Left ventricle myocardium superior (tissue), 1 donor: ENCODE measurements at places on chromosomes 1 and 21. TPM values are rescaled to one million over a fixed set of nuclear protein-coding genes. Genes with fewer than 3 reads are reported as not detected.

GRCh38 chr1:52281518-52281917, 84.5 kb downstream of the CC2D1B start:
- DNase-seq = no peak

- no peak for DNase-seq
Observed at GRCh38 chr1:213264531-213264930, 213.5 kb downstream of the RPS6KC1 start.

DNA sequence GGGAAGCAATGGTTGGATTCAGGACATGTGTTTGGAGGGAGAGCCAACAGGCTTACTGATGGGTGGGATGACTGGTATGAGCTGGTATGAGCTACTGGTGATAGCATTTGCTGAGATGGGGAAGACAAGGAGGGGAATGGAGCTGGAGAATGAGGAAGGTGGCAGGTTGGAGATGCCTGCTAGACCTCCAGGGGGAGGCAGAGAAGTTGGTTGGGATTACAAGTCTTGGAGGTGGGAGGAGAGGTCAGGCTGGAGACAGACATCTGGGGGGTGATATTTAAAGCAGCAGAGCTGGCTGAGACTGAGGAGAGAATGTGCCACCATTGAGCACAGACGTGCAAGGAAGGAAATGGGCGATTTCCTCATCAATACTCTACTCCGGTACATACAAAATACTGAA, 31.8 kb upstream of the ENO1 start:
- no peak for DNase-seq

DNA sequence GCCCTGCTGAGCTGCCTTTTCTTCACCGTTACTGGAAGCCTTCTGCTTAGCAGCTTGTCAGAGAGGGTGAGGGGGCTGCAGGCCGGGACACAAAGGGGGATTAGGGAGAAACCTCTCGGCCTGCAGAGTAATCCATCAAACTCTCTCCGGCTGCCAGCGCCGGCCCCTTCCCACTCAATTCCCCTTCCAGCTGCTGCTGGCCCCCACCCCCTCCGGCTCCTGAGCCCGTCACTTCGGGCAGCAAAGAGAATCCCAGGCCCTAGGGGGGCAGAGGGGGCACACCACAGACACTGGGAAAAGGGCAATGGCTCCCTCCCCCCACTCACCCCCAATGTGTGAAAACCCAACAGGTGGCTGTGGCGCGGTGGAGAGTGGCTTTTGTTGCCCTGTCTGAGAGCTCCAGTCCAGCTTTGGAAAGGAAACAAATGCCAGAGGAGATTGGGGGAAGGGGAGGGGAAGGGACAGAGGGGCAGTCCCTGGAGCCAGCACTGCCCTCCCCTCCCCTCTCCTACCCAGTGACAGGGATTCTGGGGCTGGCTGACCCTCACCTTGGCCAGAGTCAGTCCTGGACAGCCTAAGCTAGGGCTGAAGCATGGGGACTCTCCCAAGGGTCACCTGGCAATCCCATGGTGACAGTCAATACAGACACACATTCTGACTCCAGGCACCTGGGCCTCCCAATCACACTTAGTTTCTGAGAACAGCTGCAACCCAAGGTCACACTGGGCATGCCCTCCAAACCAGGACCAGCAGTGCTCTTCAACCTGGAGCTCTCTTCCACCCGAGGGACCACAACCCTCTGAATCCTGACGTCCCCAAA, 9.5 kb downstream of the SLC45A3 start:
- no peak for DNase-seq

- no peak for DNase-seq
Observed at GRCh38 chr1:207323425-207324225, 2.1 kb downstream of the CD55 start.

GRCh38 chr1:206714331-206715058, 29.8 kb downstream of the MAPKAPK2 start:
- no peak for DNase-seq

DNA sequence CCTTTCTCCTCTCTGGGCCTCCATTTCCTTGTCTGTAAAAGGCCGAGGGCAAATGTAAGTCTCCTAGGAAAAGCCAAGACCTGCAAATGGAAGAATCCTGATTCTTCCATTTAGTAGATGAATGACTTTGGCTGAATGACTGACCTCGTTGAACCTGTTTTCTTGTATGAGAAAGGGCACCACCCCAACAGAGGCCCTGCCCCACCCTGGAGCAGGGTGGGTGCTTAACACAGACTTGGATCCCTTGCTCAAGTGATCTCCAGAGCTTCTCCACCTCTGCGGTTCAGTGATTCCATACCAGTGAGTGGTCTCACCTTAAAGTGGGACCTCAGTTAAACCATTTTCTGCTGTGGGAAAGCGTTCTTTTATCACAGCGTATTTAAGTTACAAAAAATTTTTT, 39.0 kb upstream of the GUCA2B start:
- no peak for DNase-seq

DNA sequence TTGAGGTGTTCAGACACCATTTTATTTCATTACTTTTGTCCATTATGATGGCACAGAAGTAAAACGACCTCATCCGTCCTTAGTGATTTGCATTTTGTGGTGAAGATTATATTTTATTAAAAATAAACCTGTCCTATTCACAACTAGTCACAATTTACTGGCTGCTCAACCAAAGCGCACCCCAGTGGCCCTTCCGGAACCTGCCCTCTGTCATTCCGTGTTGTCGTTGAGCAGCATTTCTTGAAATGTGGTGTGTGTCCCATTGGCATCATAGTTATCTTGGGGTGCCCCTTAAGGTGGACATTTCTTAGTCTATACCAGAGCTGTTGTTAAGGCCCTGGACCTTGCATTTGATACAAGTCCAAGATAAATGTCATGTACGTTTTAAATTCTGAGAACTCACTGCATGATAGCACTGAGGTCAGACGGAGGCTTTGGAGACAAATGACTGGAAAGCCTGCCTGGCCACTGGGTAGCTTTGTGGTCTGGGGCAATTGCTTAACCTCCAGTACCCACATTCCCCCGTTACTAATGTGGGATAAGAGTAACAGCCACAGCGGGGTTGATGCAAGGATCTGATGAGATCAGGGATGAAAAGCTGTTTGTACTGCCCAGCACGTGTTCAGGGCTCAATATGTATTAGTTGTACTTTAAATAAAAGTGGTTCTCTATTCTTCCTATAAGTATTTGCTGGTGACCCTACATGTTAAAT, 36.2 kb downstream of the BACH1 start:
- no peak for DNase-seq

- peak; percentile 91 for DNase-seq
Observed at GRCh38 chr1:3170561-3171453, 101.8 kb downstream of the PRDM16 start.

GRCh38 chr1:245978915-245979314, 528.2 kb downstream of the SMYD3 start:
- DNase-seq = no peak

DNA sequence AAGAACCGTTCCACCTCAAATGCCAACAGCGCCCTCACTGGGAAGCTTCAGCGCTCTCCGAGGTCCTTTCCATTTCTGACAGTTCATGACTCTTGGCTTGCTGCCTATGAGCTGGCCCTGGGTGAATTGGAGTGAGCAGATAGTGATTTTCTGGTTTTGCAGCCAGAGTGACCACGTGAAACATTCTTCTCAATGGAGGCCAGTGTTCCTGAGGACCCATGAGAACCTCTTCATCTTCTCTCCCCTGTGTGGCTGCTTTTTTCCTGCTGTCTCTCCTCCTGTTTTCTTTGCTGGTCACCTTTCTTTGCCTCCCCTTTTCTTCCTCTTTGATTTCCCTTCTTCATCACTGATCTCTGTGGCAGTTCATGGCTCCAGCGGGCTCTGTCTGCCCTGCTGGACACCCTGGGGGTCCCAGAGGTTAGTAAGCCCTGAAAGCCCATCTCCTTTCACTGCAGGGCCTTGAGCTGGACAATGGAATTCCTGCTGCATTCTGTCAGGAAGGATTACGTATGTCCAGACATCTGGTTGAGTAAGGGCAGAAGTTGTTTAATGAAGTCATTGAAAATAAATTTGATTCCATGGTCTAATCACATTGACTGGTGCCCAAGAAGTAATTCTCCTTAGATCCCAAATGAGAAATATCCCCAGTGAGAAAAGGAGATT, 29.9 kb downstream of the VASH2 start:
- peak; percentile 56 for DNase-seq

DNA sequence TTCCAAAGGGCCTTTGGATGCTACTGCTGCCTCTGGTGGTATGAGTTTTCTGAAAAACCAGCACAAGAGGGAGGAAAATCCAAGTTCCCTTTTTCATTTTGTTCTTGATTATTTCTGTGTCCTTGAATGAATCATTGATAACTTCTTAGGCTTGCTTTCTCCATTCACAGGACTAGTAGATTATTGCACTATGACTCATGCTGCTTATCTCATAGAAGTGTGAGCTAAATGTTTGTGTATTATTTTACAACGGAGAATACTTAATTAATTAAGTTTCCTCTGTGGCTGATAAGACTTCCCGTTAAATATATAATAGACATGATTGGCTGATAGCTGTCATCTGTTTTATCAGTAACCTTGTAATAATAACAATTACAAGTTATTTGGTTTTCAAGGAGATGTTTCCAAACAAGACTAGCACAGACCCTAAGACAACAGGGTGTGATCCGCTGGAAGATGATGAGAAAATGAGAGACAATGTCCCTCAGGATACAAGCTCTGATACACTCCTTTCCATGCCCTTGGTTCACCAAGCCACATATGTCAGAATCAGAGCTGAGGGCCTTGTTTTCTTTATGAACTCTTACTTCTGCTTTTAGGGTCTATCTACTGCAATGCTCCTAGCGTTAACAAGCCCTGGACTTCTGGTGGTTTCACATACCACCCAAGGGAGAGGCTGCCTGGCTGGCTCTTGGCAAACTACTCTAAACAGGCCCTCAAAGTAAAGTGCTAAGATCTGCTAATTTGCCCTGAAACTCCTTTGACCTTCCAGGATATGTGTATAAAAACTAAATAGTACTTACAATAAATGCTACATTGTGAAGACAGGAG, 1078.3 kb downstream of the TTLL7 start:
- no peak for DNase-seq

- no peak for DNase-seq
Observed at GRCh38 chr21:35470522-35470921, 421.4 kb upstream of the RUNX1 start.

- no peak for DNase-seq
Observed at GRCh38 chr1:157035121-157035520, 10.4 kb downstream of the ARHGEF11 start.

DNA sequence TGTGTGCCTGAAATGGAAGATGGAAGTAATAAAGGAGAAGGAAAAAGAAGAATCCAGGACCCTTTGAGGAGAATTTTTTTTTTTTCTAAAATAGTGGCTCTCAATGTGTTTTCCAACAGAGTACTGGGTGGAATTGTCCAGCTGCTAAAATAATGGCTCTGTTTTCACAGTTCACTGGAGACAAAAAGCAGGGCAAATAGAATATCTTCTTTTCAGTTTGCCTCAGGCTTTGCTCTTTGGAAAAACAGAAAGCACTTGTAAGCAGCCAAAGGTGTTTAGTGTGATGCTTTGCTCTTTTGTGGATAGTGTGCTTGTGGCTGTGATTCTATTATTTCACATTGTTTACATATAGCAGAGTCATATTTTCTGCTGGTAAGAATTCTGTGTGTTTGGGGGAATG, 77.4 kb upstream of the MROH9 start:
- no peak for DNase-seq

DNA sequence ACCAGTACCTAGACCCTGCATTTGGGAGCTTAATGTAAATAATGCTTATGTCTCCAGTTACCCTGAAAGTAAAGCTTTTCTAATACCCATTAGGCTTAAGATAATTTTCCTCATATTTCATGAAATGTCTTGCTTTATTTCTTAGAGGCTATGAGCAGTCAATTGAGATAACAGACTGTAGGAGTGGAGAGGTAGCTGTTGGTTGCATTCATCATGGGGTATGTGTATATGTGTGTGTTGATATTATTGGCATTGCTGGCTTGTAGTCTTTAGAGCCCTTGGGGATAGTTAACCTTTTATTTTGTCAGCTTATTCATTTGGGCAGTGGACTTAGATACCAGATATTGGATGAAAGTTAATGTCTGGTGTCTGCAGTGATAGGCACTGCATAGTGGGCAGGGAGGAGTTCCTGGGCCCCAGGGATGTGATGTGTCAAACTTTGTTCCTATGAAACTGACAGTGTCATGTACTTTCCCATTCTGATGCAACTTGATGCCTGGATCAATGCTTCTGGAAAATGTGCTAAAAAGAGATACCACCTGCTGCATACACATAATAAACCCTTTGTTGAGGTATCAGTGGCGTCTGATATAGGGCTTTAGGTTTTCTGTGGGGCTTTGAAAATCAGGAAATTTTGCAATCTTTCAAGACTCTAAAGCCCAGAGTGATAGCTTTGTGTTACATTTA, 83.9 kb downstream of the MAST2 start:
- no peak for DNase-seq

- no peak for DNase-seq
Observed at GRCh38 chr21:44261675-44262295, at the start of gene DNMT3L. DNMT3L (minus strand) TSS chr21:44261897; CDS start chr21:44261259, 638 bp downstream.

DNA sequence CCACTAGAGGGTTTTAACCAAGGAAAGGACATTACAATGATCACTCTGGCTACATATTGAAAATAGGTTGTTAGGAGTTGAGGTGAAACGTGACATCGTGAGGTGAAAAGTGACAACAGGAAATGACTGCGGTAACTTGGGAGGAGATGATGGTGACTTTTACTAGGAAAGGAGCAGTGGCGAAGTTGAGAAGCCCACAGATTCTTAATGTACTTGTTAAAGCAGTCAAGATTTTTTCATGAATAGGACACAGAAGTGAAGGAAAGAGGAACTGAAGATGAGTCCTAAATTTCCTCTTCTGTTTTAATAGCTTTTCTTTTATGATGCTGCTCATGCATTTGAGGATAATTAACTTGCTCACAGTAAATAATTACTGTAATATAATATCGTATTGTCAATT, 59.5 kb downstream of the OMA1 start:
- DNase-seq = no peak

DNA sequence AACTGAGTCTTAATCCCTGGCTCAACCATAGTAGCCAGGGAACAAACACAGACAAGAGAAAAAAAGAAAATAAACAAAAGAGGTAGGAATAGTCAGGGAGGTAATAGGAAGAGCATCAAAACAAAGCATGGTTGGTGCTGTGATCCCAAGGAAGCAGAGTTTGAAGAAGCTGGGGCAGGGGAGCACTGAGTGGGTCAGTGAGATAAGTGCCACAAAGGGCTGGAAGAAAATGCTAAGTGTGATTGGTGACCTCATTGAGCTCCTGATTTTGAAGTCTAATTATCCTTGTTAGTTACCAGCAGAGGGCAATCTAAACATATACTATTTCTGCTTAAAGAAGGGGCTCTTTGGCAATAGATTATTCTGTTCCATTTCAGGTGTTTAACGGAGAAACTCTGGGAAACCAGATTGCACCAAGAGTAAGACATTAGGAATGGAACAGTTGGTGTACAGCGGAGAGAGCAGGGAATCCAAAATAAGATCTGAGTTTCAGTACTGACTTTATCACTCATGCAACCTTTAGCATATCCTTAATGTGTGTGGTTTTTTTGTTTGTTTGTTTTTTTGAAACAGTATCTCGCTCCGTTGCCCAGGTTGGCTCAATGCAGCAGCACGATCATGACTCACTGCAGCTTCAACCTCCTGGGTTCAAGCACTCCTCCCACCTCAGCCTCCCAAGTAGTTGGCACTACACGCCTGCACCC, 30.7 kb upstream of the KIAA1614 start:
- DNase-seq = no peak

The PLPPR4 gene
- total RNA-seq = 0.55 TPM

The RCC2 gene
- 11.6 TPM for total RNA-seq

The PDZK1IP1 gene
- not detected for total RNA-seq

The RSPH1 gene
- not detected for total RNA-seq

The ERICH3 gene
- not detected for total RNA-seq

The OR1C1 gene
- not detected for total RNA-seq

The RBM11 gene
- total RNA-seq = not detected

The JAM2 gene
- total RNA-seq = 42.6 TPM

The RTCA gene
- 52.2 TPM for total RNA-seq
